Caco-2 (cell line): ENCODE measurements at places on chromosomes 3 and 15. TPM values are rescaled to one million over a fixed set of nuclear protein-coding genes. Genes with fewer than 3 reads are reported as not detected.

Gene GPR15
- total RNA-seq = not detected in 2 replicates

Gene GCNT3
- total RNA-seq = 1.9 and 2.5 TPM in 2 replicates

Gene AZI2
- total RNA-seq = 48.9 and 57.4 TPM in 2 replicates

Gene SLC15A2
- total RNA-seq = 3.8 and 4.7 TPM in 2 replicates

Gene CHCHD4
- total RNA-seq = 15.3 and 15.9 TPM in 2 replicates

DNA sequence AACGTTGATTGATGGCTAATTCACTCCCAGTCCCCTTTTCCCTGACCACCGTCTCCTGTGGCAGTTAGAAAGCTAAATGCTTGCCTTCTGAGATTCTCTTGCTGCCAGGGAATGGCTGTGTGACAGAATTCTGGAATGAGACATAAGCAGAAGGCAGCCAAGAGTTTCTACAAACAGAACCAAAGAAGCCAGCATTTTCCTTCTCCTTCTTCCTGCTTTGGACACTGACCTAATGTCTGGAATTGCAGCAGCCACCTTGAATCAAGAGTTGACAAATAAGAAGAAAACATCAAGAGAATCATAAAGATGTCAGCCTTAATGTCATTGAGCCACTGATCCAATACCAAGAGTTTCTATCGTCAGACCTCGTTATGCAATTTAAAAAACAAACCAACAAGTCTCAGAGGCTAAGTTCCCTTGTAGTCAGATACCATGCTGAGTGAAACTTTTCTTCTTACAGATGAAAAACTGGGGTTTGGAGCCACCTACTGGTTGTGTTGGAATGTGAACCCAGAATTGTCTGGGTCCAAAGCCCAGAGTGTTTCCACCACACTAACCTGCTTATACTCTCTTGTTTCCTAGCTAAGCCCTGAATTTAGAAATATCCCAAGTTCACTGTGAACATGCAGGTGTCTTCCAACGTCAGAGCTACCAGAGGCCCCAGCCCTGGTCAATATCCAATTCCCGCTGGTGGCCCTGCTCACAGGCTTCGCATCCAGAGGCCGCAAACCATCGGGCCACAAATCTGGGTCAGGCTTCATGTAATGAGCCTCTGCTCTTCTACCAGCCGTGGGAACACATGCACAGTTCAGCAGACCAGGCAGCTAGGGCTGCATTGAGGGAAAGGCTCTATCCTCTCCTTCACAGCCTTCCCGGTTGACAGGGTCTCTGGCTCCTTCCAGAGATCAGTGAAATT lies 42.5 kb downstream of the MCF2L2 start:
- H3K4me1 ChIP-seq = 0 out of 2 replicates have a peak, but pooled peaks cover 3% of the 10 kb centered on the region
- H3K27ac ChIP-seq = no peak overlapping the region
- no peak overlapping the region for H3K4me3 ChIP-seq
- H3K27me3 ChIP-seq = no peaks in the 10 kb centered on the region
- no peaks in the 10 kb centered on the region for H3K36me3 ChIP-seq

DNA sequence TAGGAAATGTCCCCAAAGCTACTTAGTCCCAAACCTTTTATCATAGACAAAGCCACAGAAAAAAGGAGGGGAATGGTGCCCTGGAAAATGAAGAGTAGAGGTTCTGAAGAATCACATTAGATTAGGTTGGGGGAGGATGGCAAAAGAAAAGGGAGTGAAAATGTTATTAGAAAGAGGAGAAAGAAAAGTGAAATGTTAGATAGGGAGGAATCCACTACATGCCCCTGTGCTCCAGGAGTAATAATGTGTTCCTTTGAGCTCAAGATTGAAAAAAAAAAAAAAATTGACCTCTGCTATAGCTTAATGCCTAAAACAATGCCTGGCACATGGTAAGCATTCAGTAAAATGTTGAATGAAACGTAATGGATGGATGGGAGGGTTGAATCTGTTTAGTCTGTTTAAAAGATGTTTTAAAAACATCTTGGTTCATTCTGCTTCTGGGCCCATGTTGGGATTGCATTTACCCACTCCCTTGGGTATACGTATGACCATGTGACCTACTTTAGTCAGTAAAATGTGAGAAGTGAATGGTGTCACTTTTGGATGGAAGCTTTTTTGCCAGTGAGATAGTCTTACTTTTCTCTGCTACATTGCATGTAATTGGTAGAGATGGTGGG lies 19.0 kb downstream of the MAPK6 start:
- H3K27ac ChIP-seq = no peak overlapping the region
- peaks cover 21% of the 10 kb centered on the region; the same call in 1 of the 2 replicates for H3K4me1 ChIP-seq
- DNase-seq = no peak
- no peaks in the 10 kb centered on the region for H3K36me3 ChIP-seq
- no peaks in the 10 kb centered on the region for H3K27me3 ChIP-seq

DNA sequence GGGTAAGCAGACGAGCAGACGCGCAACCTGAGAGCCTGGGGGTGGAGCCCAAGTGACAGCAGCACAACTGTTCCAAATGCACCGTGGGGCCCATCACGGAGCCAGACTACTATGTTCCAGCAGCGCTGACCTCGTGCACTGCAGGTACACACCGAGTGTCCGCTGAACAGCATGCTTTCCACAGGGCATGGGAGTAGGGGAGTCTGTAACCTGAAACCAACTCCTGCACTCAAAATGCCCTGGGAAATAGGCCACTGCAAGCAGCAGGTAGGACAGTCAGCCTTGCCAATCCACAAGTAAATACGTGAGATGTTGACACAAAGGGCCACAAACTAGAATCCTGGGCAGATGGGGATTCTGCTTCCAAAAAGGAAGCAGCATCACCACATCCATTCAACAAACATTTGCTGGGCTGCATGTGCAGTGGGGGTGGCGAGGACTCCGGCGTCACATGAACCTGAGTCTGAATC lies 73.9 kb downstream of the TBC1D2B start:
- H3K27ac ChIP-seq = no peak overlapping the region
- no peaks in the 10 kb centered on the region for H3K27me3 ChIP-seq
- no peaks in the 10 kb centered on the region for H3K4me1 ChIP-seq
- DNase-seq = no peak
- H3K4me3 ChIP-seq = no peak overlapping the region

DNA sequence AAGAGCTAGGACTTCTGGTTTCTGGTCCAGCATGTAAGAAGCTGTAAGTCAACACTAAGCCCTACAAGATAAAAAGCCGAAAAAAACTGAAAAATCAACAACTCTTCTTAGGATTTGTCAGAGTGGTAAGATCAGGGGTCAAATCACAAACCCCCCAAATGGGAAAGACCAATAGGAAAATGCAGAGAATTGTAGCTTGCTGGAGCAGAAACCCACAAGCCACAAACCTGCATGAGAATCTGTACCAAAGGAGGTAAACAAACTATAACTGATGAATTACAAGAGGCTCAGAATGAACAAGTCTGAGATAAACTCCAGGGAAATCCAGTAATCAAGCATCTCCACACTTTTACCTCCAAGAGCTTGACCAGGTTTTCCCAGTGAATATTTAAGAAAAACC lies 36.0 kb downstream of the RFX7 start:
- no peak overlapping the region for H3K4me3 ChIP-seq
- H3K27me3 ChIP-seq = no peaks in the 10 kb centered on the region
- H3K36me3 ChIP-seq = no peaks in the 10 kb centered on the region
- H3K27ac ChIP-seq = no peak overlapping the region
- no peaks in the 10 kb centered on the region for H3K4me1 ChIP-seq

GRCh38 chr3:142224482-142225072 lies 808 bp downstream of the GK5 start:
- no peaks in the 10 kb centered on the region for H3K36me3 ChIP-seq
- H3K27me3 ChIP-seq = no peaks in the 10 kb centered on the region
- H3K4me3 ChIP-seq = peak overlapping the region; percentile 82
- peak overlapping the region; percentile 86 for H3K27ac ChIP-seq
- no peaks in the 10 kb centered on the region; the same call in 1 of the 2 replicates for H3K4me1 ChIP-seq

GRCh38 chr3:98784666-98785600 lies 21.8 kb downstream of the ST3GAL6 start:
- no peaks in the 10 kb centered on the region for H3K27me3 ChIP-seq
- DNase-seq = no peak
- H3K27ac ChIP-seq = peak overlapping the region; percentile 81

DNA sequence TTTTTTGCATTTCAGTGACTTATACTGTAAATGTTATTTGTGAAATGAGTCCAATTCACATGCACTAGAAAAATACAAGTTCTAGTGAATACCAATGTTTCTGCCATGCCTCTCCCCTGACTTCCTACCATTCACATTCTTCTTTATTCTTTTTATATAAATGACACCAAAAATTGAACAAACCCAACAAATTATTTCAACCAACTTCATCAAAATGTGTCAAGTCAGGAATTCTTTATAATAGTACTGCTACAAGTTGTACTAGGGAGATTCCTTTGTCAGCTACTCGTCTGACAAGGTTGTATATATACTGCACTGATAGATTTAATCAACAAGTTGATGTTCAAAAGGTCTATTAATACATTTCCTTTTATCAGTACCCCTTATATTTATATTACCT lies 3.0 kb downstream of the TBL1XR1 start:
- no peak for DNase-seq
- peaks cover 18% of the 10 kb centered on the region for H3K4me1 ChIP-seq
- H3K27me3 ChIP-seq = no peaks in the 10 kb centered on the region

DNA sequence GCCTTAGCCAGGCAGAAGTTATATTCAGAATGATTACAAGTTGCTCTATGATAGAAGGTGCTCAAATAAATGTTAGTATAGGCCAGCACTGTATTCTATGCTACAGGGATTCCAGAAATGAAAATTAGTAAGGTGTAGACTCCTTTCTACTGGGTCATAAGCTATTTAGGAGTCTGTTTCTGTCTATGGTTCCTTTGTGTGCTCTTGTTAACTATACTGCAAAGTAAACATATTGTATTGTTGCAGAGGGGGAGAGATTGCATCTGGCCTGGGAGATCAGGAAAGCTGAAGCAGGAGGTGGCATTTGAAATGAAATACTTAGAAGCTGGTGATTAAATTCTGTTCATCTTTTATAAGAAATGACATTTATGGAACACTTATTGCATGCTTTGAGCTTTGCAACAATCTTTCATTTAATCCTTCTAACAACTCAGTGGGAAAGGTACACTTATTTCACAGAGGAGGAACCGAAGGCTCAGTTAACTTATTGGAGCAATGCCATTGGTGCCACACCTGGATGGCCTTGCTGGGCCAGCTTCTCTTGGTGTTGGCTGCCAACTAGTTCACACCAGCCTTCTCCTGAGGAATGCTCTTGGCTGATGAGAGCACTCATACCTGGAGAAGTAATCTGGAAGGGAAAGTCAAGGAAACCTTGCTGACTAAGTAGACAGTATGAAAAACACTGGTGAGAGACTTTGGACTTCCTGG lies 39.1 kb downstream of the ABHD5 start:
- no peak overlapping the region for H3K4me3 ChIP-seq
- H3K36me3 ChIP-seq = no peaks in the 10 kb centered on the region
- H3K27ac ChIP-seq = no peak overlapping the region

- H3K36me3 ChIP-seq = no peaks in the 10 kb centered on the region
- H3K27ac ChIP-seq = no peak overlapping the region
- H3K4me1 ChIP-seq = no peaks in the 10 kb centered on the region
- H3K4me3 ChIP-seq = no peak overlapping the region
- DNase-seq = no peak
These were observed 189.6 kb upstream of the MLF1 start for GRCh38 chr3:158381262-158381868.

DNA sequence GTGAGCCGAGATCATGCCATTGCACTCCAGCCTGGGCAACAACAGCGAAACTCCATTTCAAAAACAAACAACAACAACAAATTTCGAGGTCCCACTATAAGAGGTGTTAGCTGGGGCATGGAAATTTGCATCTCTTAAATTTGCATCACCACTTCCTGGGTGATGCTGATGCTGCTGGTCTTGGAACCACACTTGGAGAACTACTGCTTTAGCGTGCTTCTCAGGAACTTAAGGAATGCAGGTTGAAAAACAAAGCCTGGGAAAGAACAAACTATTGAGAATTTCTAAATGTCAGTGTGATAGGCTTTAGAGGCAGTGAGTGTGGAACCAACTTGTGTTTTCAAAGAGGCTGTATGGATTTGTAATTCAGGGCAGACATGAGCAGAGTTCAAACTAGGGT lies 858.4 kb upstream of the ARPP21 start:
- DNase-seq = no peak
- H3K4me3 ChIP-seq = no peak overlapping the region
- H3K27ac ChIP-seq = no peak overlapping the region
- no peaks in the 10 kb centered on the region for H3K27me3 ChIP-seq
- no peaks in the 10 kb centered on the region for H3K36me3 ChIP-seq

DNA sequence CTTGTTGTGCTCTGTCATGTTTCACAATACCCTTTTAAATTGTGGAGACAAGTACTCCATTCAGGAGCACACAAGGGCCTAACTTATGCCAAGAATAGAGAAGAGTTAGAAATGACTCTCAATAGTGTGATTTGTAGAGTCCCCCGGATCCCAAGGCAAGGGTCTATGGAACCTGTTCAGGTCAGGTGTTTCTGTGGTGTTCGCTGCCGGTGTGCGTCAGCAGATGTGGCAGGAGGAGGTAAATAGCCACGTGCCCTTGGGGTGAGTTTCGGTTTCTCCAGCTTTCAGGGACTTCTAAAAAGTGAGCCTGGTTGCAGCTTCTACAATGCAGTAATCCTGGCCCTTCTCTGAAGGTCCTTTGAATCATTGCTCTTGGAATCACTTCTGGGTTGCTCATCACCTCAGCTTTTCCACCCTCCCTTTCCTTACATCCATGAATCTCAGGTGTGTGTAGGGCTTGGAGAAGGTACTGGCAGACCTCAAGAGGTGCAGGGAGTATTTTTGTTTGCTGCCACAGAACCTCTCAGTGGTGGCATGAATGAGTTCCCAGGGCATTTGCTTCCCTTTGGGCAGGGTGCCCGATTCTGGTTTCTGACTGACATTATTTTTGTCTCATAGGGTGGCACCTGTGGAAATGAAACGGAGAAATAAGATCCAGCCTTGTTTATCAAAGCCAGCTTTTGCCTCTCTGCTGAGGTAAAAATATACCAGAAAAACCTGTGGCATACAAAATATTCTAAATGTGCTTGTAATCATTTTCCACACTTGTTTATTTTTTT lies 7.3 kb downstream of the ST3GAL6 start:
- no peaks in the 10 kb centered on the region for H3K36me3 ChIP-seq
- DNase-seq = no peak
- peaks cover 27% of the 10 kb centered on the region for H3K4me1 ChIP-seq
- H3K27me3 ChIP-seq = no peaks in the 10 kb centered on the region
- H3K27ac ChIP-seq = no peak overlapping the region
